ENCODE measurements at places on chromosomes 7 and 10.

DNA sequence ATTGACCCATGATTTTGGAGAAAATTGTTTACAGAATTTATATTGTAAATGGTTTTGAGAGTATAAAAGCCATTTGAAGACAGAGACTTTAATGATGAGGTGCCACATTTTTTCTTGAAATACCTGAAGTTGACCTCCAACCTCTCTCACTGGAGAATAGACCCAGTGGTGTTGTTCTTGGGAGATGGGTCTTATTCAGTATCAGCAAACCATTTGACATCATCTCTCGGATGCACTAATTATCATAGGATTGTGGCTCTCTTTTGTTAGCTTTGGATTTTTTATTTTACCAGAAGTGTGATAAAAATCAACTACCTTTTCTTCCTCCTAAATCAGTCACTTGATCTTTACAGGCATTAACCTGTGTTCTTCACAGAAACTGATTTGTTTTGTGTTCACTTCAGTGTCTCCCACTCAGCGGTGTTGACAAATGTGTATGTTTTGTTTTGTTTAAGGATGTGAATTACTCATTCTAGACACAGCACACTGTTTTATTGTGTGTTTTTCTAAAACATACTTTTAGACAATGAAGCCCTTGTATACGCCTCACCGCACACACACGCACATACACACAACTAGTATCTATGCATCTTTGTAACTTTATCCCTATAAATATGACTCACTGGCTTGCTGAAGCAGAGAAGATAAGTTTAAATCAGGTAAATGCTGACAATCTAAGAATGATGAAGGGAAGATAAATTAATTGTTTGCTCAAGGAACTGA, 455.6 kb downstream of the INHBA start:
- DNase-seq, result no peak

GRCh38 chr10:71079761-71080380, 132.5 kb upstream of the UNC5B start:
- DNase-seq, result no peak

- no peak for DNase-seq
Measured at GRCh38 chr7:130821864-130822263, 87.9 kb upstream of the KLF14 start.

GRCh38 chr10:90865401-90865800, 6.4 kb upstream of the RPP30 start:
- peak; percentile 11 for DNase-seq

DNA sequence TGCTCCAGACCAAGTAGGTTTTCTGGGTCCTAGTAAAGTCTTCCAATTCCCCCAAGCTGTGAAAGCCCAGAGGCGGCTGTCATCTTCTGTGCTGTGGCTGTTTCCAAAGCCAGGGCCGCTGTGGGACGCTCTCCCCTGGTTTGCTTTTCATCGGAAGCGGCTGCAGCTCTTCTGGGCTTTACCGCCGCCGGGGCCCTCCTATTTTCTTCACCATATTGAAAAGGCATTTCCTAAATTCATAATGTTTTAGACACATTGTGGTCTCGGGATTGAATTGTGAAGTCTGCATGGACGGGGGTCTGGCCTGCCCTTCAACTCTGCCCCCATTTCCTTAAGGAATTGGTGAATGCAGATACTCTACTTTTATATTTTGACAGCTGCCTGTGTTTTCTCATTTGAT, 551.4 kb upstream of the MGMT start:
- DNase-seq, result no peak

DNA sequence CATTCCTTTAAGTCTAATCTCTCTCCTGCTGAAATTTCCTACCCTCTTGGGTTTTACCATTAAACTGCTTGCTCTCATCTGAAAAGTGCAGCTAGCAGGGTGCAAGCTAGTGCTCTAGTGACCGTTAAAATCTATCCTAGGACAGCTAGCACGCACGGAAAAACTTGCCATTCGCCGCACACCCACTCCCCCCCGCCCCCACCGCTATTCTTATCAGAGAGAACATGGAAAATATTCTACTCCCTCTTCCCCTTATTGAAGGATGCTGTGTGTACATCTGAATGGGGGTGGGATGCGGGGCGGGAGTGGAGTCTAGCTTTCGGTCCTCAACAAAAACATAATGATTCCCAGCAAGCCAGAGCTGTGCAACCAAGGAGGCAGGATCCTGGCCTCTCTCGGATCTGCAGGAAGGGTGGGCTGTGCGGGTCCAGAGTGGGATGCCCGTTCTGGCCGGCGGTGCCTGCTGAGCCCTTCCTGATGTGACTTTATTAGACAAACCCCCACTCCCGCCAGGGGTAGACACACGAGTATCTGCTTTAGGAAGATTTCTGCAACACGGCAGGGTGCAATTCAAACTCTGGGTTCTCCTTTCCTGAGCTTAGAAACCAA, 1.1 kb upstream of the ADRA2A start:
- no peak for DNase-seq

GRCh38 chr7:27106181-27106900, 3.9 kb upstream of the HOXA2 start:
- no peak for DNase-seq

DNA sequence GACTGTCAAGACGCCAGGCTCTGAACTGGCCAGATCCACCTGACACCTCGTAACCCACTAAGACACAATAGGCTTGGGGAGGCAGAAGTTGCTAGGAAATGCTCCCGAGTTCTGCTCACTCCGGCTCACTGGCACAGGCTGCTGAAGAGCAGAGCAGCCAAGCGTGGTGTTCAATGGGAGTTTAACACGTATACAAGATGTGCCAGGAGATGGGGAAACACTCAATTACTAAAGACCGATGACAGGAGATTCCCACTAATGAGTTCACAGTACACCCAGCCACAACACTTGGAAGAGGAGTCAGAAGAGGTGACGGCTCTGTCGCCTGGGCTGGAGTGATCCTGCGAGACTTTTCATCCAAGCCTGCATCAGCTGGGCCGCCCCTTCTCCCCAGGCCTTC, 303.4 kb downstream of the GFRA1 start:
- DNase-seq, result no peak

GRCh38 chr10:59748834-59749233, 4.4 kb downstream of the MRLN start:
- DNase-seq, result no peak

DNA sequence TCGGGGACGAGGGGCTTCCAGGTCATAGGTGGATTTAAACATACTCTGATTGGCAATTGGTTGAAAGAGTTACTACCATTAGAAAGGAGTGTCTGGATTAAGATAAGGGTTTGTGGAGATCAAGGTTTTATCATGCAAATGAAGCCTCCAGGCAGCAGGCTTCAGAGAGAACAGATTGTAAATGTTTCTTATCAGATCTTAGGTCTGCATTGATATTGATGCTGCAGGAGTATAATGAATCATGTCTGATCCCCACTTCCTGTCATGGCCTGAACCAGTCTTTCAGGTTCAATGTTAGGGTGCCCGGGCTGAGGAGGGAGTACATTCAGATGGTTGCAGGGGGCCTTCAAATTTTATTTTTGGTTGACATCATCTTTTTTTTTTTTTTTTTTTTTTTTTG, 51.4 kb downstream of the SH3PXD2A start:
- DNase-seq, result no peak

GRCh38 chr10:26222563-26222962, 6.0 kb downstream of the GAD2 start:
- DNase-seq, result peak; percentile 12

- DNase-seq, result no peak
Measured at GRCh38 chr7:10463701-10464100, 510.0 kb upstream of the PHF14 start.

GRCh38 chr10:122303271-122304053, 32.4 kb downstream of the BTBD16 start:
- DNase-seq, result no peak

DNA sequence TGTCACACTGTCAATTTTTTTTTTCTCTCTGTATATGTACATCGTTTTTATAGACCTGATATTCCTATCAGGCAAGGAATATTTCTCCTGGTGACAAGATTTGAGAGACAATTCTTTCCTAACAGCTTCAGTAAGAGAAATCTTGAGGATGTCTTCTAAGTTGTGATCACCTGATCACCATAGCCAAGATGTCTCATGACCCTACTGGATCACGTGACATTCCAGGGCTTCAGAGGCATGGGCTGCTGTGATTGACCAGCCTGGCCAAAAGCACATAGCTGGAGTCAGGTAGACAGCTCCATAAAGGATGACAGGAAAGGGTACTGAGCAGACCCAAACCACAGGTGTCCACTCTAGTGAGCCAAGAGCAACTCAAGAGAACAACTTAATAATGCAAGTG, 444.9 kb downstream of the SORCS3 start:
- no peak for DNase-seq

GRCh38 chr10:8296090-8296733, 241.7 kb downstream of the GATA3 start:
- DNase-seq, result no peak

- no peak for DNase-seq
Measured at GRCh38 chr10:103818765-103819374, 36.5 kb downstream of the SH3PXD2A start.

DNA sequence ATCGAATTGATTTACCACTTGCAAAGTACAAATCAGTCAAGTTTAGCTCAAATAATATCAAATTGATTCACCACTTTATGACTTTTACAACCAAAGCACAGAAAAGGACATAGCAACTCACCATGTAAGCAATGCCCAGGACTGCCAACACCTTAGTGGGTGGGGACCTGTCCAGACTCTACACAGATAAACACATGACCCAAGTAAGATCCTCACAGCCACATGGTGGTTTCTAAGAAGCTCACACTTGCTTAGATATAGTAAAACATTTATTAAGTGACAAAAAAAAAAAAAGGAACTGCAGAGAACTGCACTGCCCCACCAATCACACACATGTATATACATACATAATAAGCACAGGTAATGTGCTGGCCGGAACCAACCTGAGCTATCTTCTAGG, 116.2 kb downstream of the SLC25A13 start:
- DNase-seq, result peak; percentile 65

DNA sequence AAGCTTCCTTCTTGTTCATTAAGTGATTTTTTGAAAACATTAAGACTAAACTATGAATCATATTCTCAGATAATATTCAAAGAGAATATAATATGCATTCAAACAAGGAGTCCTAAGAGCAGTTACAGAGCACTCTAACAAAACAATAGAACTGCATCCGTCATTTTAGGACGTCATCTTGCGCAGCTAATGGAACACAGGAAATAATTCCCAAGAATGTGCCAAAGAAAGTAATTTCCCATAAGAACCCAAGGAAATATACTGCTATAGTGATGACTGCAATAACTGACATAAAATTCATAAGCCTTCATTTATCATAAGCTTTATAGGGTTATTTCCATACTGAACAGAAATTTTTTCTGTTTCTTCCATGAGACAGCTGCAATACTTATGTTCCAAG, 28.3 kb upstream of the CASD1 start:
- no peak for DNase-seq

DNA sequence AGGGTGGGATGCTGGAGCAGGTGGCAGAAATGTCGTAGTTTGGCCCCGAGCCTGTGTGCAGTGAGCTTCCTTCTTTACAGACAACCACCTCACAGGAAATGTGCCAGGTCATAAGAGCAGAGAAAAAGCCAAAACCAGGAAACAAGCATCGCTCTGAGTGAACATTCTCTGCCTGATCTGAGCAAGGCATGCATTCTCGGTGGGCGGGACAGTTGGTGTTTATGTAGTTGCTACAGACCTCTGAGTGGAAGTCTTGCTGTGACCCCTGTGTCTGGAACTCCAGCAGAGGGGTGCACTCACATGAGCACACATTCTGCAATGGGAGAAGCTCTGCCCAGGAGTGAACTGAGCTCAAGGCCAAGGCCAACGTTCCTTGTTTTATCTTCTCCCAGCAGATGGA, 230.1 kb downstream of the TCERG1L start:
- DNase-seq, result no peak

- DNase-seq, result no peak
Measured at GRCh38 chr10:88116481-88116880, 253.1 kb downstream of the PTEN start.

- DNase-seq, result no peak
Measured at GRCh38 chr10:28470873-28471651, 61.9 kb upstream of the WAC start.

GRCh38 chr10:31319602-31320549, 860 bp downstream of the ZEB1 start:
- DNase-seq, result peak; percentile 45

DNA sequence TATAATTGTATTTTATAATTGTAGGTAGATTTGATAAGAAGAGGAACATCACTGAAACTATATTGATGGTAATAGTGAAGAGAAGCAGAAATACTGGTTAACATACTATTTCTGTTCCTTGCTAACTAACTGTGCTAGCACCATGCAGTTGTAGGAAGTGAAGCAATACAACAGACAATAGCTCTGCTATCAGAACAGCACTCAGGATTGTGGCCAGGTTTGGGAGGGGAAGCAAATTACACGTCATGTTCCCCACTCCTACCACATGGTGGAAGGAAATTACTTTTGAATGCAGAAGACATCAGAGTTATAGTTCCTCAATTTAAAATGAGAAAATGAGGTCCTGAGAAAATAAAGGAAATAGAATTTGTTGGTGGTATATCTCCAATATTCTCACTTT, 151.1 kb downstream of the DGKB start:
- DNase-seq, result no peak

DNA sequence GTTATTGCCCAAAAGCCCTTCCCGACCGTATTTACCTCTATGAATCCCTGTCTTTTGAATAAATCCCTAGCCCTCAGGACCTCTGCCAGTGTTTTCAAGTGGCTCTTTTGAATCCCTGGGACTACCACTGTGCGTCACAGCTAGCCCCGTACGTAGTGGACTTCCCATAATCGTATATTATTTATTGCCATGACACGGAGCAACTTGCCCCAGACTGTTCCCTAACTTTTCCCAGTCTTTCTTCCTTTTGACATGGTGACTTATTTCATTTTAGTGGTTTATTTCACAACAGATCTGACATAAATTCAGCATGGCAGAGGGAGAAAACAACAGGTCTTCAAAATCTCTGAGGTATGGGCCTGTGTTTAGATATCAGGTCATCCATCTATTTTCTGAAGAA, 318.6 kb upstream of the KLF6 start:
- DNase-seq, result no peak

GRCh38 chr7:31553661-31554081, 39.8 kb downstream of the ITPRID1 start:
- no peak for DNase-seq

- no peak for DNase-seq
Measured at GRCh38 chr7:71541707-71542353, 409.9 kb downstream of the GALNT17 start.

- no peak for DNase-seq
Measured at GRCh38 chr10:87640043-87640442, 19.6 kb upstream of the PAPSS2 start.

- DNase-seq, result no peak
Measured at GRCh38 chr10:130045801-130046321, 64.8 kb downstream of the C10orf143 start.

GRCh38 chr10:73219384-73219783, 27.7 kb downstream of the DNAJC9 start:
- no peak for DNase-seq

DNA sequence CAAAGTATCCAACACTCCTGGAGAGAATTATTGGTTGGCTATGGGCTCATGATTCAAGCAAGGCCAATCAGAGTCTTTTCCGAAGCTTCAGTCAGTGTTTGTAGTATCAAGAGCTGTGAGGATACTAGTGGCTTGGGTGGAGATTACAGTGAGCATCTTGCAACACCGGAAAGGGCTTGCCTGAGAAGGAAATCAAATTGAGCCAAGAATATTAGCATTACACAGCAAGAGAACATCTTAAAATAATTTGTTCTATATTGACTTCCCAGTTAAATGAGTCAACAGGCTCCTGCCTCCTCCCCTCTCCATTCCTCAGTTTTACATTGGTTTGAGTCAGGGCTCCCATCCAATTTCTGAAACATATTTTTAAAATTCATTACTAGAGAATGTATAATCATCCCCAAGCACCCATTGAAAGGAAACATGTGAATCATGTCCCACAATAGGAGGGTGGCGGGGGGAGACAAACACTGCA, 127.4 kb downstream of the ELAPOR2 start:
- no peak for DNase-seq

All from erythroblast (primary cell).